Stimulated activated CD4-positive, alpha-beta T cell treated with anti-CD3 and anti-CD28 coated beads, Interleukin-1b, Interleukin-23, amount 100 ng/mL, for 1 hour (primary cell): ENCODE measurements at places on chromosomes 3 and 15.

DNA sequence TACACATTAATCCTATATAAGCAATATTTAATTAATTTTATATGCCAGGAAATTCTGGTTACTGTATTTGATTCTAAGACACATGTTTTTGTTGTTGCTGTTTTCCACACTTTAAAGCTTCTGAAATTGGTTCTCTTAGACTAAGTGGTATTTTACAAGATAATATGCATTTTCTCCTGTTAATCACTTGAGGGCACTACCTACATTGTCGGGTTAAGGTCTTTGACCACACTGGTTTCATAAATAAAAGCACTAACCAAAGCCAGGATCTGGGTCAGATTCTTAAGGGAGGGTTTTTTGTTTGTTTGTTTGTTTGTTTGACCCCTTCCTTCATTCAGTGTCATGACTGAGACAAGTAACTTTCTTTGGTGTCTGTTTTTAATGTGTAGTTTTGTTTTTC, 590.2 kb downstream of the RBMS3 start:
- no peak for DNase-seq

DNA sequence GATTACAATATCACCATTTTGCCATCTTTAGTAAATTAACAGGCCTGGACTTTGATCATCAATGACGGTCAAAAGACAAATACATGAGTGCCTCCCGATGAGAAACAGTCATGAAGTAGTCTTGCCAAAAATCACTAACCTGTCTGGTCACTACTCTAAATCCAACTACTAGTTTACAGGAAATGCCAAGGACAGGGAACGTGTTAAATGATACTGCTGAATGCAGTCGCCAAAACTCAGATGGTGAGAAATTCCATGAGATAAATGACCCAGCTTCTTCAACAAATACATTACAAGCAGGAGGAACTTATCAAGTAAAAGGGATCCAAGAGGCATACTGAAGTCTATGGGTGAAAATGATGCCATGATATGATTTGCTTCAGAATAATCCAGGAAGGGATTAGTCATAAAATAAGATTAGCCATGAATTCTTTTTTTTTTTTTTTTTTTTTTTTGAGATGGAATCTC, 35.8 kb upstream of the ATP13A3 start:
- no peak for DNase-seq

- DNase-seq = no peak
These were observed 4.2 kb downstream of the TRA2B start for GRCh38 chr3:185933374-185934173.

DNA sequence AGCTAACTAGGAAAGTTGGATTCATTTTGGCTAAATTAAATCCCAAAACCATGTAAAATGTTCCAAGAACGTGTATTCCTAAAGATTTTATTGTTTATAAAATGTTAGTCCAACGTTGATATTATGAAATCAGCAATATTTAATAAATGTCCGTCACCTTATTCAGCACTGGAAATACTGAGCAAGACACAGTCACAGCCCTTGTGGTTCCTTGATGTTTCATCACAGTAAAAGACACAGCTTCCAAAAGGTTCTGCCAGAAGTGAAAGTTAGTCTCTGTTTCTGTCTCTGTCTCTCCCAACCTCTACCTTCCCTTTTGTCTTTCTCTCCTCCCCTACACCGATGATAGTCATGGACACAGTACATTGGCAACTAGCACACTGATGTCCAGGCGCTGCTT, 82.2 kb upstream of the BOC start:
- no peak for DNase-seq

DNA sequence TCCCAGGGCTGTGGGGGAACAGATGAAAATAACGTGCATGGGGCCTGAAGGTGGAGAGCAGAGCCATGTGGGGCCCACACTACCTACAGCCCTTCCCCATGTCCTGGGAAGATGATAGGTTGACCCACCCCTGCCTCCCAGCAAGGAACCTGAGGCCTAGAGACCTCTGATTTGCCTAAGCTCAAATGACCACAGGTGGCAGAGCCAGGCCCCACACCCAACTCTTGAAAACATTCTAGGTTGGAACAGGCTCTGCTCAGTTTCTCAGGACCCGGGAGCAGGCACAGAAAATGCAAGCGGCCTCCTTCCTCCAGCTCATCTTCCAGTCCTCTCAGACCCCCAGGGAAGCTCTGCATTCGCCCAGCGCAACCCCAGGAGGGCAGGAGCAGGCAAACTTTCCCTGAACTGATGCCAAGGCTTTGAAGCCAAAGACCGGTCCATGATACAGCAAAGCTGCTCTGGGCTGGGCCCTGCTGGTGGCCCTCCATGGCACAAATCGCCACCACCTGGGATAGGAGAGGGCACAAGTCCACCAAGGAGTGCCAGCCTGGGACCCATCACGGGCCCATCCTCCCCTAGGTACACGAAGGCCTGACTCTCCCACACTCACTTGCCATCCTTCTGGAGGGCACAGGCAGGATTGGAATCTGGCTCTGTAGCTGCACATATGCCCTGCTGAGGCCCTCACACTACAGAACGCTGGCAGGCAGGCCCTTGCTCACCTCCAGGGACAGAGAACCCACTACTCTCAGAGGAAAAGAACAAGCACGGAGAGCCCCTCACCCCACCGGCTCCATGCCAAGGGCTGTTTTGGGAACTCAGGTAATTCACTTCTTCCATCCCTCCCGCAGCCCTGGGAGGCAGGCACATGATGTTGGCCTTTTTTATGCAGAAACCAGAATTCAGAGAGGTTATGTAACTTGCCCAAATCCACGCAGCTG, 51.0 kb upstream of the FURIN start:
- no peak for DNase-seq

DNA sequence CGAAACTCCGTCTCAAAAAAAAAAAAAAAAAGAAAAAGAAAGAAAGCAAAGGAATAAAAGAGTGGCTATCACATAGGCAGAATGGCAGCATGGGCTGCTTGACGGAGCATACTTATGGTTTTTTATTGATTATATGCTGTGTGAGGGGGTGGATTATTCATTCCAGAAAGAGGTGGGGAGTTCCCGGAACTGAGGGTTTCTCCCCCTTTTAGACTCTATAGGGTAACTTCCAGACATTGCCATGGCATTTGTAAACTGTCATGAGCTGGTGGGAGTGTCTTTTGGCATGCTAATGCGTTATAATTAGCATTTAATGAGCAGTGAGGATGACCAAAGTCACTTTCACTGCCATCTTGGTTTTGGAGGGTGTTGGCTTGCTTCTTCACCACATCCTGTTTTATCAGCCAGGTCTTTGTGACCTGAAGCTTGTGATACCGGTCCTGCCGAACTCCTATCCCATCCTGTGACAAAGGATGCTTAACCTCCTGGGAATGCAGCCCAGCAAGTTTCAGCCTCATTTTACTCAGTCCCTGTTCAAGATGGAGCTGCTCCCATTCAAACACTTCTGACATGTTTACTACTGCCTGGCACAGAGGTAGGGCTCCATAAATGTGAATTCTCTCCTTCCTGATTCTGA, 15.8 kb upstream of the ABHD17C start:
- no peak for DNase-seq
